ENCODE measurements at places on chromosomes 16 and 17.

DNA sequence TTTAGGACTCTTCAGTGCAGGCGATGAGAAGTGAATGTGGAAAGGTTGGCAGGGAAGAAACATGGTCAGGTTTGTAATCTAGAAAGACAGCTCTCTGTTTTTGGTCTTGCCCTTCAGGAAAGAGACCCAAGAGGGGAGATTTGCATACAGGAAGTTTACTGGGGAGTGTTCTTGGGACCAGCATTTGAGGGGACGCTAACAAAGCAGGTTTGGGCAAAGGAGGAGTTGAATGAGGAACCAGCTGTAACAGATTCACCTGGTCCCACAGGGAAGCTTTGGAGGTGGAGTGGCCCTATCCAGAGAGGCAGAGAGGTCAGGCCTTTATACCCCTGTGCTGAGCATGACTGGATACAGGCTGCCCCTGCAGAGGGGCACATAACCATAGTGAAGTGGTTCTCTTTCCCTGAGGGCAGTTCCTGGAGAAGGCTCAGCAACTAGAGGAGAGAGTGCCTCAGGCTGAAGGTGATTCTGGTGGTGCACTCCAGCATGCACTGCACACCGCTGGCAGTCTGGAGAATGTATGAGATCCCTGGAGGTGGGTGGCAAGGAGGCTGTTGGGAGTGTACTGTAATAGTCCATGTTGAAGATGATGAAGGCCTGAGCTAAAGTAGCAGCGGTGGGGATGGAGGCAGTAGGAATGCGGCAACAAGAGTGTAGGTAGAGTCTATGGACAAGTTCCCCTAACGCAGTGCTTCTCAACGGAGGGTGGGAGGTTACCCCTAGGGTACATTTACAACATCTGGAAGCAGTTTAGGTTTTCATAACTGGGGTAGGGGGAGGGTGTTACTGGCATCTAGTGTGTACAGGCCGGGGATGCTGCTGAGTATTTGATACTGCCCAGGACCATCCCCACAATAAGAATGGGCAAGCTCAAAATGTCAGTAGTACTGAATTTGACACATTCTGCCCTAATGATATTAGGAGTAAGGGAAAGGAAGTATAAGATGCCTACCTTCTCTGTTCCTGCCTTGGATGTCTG lies 37.2 kb downstream of the MAP2K6 start:
- no peaks in the 10 kb centered on the region for H3K27me3 ChIP-seq
- peak overlapping the region; percentile 29 for H3K27ac ChIP-seq
- peaks cover 3% of the 10 kb centered on the region for H3K36me3 ChIP-seq
- no peak overlapping the region for H3K4me3 ChIP-seq

- no peak overlapping the region for H3K4me3 ChIP-seq
- DNase-seq: no peak
- H3K36me3 ChIP-seq: no peaks in the 10 kb centered on the region
- peaks cover 2% of the 10 kb centered on the region for H3K4me1 ChIP-seq
- peaks cover 39% of the 10 kb centered on the region for H3K27me3 ChIP-seq
- no peak overlapping the region for H3K27ac ChIP-seq
These were observed 28.5 kb downstream of the MAF start for GRCh38 chr16:79571903-79572535.

DNA sequence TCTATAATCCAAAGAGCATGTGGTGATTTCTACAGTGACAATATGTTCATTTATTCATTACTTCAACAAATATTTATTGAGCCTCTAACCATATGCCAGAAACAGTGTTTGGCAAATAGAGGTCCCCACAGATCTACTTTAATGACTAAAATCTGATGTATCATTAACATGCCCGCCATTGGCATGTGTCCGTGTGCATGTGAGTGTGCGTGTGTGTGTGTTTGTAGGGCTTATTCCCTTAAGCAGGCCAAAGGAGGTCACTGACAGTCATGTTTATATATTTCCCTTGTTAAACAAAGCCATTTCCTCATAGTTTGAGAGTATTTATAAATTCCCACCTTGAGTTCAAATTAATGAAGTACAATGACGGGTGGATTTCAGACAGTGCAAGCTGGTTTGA lies 174.4 kb upstream of the IRX6 start:
- peaks cover 2% of the 10 kb centered on the region for H3K4me1 ChIP-seq
- H3K27me3 ChIP-seq: peaks cover 16% of the 10 kb centered on the region
- no peak overlapping the region for H3K4me3 ChIP-seq
- DNase-seq: no peak
- H3K36me3 ChIP-seq: no peaks in the 10 kb centered on the region

GRCh38 chr16:84680165-84680842 lies 19.5 kb upstream of the USP10 start:
- no peaks in the 10 kb centered on the region for H3K36me3 ChIP-seq
- H3K4me1 ChIP-seq: no peaks in the 10 kb centered on the region
- no peak overlapping the region for H3K4me3 ChIP-seq
- DNase-seq: no peak
- no peak overlapping the region for H3K27ac ChIP-seq
- peaks cover 32% of the 10 kb centered on the region for H3K27me3 ChIP-seq

DNA sequence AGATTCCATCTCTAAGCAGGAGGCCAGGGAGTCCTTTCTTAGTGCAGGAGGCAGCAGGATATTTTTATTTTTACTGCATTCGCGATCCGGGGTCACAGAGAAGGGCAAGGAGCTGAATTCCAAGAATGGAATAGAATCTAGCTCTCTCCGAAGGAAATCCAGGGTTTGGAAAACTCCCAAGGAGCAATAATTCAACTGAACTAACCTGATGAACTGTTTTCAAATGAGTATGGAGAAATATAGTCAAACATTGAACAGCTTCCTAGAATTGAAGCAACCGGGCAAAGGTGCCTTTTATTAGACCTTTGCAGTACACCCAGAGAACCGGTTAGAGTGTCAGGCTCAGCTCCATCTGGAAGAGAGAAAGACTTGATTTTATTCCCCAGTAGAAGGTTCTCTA lies 120.7 kb upstream of the MAF start:
- peaks cover 3% of the 10 kb centered on the region for H3K36me3 ChIP-seq
- DNase-seq: no peak
- H3K27ac ChIP-seq: no peak overlapping the region
- no peaks in the 10 kb centered on the region for H3K27me3 ChIP-seq
- no peak overlapping the region for H3K4me3 ChIP-seq

DNA sequence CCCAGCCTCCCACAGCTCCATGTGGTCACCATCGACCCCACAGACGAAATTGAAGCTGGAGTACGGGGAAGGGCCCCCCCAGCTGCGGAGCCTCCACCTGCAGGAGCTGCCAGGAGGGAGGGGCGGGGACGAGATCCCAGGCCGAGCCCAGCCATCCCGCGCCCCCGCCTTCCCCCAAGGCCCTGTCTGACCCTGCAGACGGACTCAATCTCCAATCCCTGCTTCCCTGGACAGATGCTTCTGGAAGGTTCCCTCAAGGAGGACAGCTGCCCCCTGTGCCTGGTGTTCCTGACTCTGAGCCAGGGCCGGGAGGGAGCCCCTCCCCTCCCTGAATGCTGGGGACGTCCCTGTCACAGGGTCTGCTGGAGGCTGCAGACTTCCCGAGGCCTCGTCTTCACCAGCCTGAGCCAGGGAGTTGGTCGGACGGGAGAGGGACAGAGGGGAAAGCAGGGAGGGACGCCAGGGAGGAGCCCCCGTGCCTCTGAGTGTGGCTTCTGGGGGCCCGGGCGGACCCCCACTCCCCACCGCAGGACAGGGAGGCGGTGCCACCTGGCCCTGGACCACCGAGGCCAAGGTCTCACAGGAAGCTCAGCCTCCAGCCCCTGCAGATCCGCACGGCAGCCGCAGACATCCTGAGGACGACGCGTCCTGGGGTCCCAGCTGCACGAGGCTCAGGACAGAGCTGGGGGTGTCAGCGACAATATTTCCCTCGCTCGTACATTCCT lies 21.3 kb upstream of the C1QTNF8 start:
- H3K36me3 ChIP-seq: no peaks in the 10 kb centered on the region
- H3K27ac ChIP-seq: no peak overlapping the region
- no peak overlapping the region for H3K4me3 ChIP-seq
- H3K4me1 ChIP-seq: peaks cover 8% of the 10 kb centered on the region
- DNase-seq: no peak

GRCh38 chr16:11203111-11203623 lies 52.8 kb downstream of the SOCS1 start:
- peaks cover 13% of the 10 kb centered on the region for H3K27me3 ChIP-seq
- H3K4me1 ChIP-seq: peaks cover 15% of the 10 kb centered on the region
- no peaks in the 10 kb centered on the region for H3K36me3 ChIP-seq
- no peak overlapping the region for H3K4me3 ChIP-seq
- no peak for DNase-seq

GRCh38 chr17:15967706-15968399 lies 22.9 kb downstream of the ADORA2B start:
- peaks cover 6% of the 10 kb centered on the region for H3K27me3 ChIP-seq
- no peak overlapping the region for H3K4me3 ChIP-seq
- no peaks in the 10 kb centered on the region for H3K36me3 ChIP-seq
- DNase-seq: no peak
- H3K4me1 ChIP-seq: peaks cover 16% of the 10 kb centered on the region
- H3K27ac ChIP-seq: peak overlapping the region; percentile 15

GRCh38 chr17:13888056-13888609 lies 181.2 kb upstream of the COX10 start:
- no peak overlapping the region for H3K4me3 ChIP-seq
- H3K27ac ChIP-seq: no peak overlapping the region
- no peak for DNase-seq
- peaks cover 17% of the 10 kb centered on the region for H3K4me1 ChIP-seq
- H3K27me3 ChIP-seq: no peaks in the 10 kb centered on the region

- H3K4me3 ChIP-seq: no peak overlapping the region
- H3K36me3 ChIP-seq: peaks cover 13% of the 10 kb centered on the region
- no peaks in the 10 kb centered on the region for H3K27me3 ChIP-seq
- H3K27ac ChIP-seq: no peak overlapping the region
- H3K4me1 ChIP-seq: no peaks in the 10 kb centered on the region
These were observed 10.6 kb downstream of the TNFAIP1 start for GRCh38 chr17:28346199-28346580.

- DNase-seq: no peak
- H3K27ac ChIP-seq: no peak overlapping the region
- no peak overlapping the region for H3K4me3 ChIP-seq
- H3K4me1 ChIP-seq: no peaks in the 10 kb centered on the region
- H3K27me3 ChIP-seq: no peaks in the 10 kb centered on the region
These were observed 24.0 kb downstream of the CYLD start for GRCh38 chr16:50765861-50766260.

GRCh38 chr17:42146911-42147607 lies 7.7 kb downstream of the RAB5C start:
- peaks cover 8% of the 10 kb centered on the region for H3K4me1 ChIP-seq
- no peak overlapping the region for H3K4me3 ChIP-seq
- no peaks in the 10 kb centered on the region for H3K27me3 ChIP-seq
- peaks cover 3% of the 10 kb centered on the region for H3K36me3 ChIP-seq
- H3K27ac ChIP-seq: peak overlapping the region; percentile 15

- peak overlapping the region; percentile 79 for H3K4me3 ChIP-seq
- H3K36me3 ChIP-seq: peaks cover 8% of the 10 kb centered on the region
- DNase-seq: no peak
- H3K4me1 ChIP-seq: peaks cover 23% of the 10 kb centered on the region
These were observed 539 bp upstream of the CKLF start for GRCh38 chr16:66551788-66552285.

DNA sequence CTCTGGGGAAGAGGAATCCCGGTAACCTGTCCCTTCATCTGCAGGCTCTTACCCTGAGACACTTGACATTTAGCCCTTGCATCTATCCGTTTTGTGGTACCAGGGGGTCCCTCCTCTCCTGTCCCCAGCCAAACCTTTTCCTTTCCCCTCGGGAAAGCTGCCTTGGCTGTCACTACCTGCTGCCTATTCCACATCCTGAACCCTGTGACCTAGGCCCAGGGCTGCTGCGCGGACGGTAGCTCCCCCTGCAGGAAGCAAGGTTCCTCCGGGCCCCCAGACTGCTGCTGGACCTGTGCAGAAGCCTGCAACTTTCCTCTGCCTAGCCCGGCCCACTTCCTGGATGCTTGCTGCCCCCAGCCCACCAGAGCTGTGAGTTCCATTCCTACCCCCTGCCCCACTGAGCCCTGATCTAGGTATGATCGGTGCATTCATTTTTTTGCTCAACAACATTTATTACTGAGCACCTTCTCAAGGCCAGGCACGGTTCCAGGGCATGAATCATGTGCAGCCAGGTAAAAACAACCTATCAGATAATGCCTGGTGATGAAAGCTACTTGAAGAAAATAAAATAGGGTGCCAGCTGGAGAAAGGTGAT lies 10.5 kb upstream of the ALDOA start:
- peak overlapping the region; percentile 64 for H3K4me3 ChIP-seq
- peak overlapping the region; percentile 13 for H3K27ac ChIP-seq
- no peak for DNase-seq
- no peaks in the 10 kb centered on the region for H3K27me3 ChIP-seq

DNA sequence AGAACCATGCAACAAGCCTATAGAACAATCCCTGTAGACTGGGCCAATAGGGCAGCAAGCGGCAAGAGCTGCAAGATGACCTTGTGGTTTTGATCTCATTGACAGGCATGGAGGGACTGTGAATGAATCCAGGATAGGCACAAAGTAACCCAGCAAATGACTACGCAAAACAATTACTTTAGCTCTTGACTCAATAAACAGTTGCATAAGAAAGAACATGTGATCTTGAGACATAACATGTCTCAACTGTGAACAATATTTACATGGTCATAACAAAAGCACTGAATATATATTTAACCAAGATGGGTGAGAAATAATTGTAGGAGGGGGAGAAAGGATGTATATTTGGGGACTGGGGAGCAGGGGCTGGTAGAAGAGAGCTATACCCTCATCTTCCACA lies 313.7 kb upstream of the CDH5 start:
- H3K36me3 ChIP-seq: no peaks in the 10 kb centered on the region
- no peaks in the 10 kb centered on the region for H3K4me1 ChIP-seq
- no peak for DNase-seq
- no peak overlapping the region for H3K4me3 ChIP-seq
- H3K27me3 ChIP-seq: peaks cover 9% of the 10 kb centered on the region

DNA sequence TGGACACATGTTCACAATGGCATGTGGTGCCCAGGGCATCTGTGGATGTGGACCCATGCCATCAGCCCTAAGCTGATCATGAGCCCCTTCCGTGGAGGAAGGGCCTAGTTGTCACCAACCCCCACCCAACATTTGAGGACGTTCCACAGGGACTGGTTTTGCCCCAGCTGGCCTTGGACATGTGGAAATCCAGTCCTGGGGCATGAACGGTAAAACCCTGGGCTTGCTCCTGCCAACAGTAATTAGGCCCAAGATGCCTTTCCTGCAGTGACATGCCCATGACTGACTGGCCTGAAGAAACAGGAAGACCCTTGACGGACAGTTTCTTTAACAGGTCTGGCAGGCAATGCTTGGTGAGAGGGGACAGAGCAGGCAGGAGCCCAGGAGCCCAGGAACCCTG lies 7.7 kb downstream of the TNS4 start:
- peaks cover 3% of the 10 kb centered on the region for H3K4me1 ChIP-seq
- H3K36me3 ChIP-seq: no peaks in the 10 kb centered on the region
- no peak overlapping the region for H3K4me3 ChIP-seq
- DNase-seq: no peak
- H3K27ac ChIP-seq: no peak overlapping the region

GRCh38 chr17:43104665-43105064 lies 20.5 kb downstream of the BRCA1 start:
- H3K27ac ChIP-seq: no peak overlapping the region
- H3K4me3 ChIP-seq: no peak overlapping the region
- peaks cover 5% of the 10 kb centered on the region for H3K36me3 ChIP-seq
- no peaks in the 10 kb centered on the region for H3K27me3 ChIP-seq

GRCh38 chr17:31381165-31381668 lies 10.3 kb upstream of the RAB11FIP4 start:
- no peaks in the 10 kb centered on the region for H3K27me3 ChIP-seq
- no peak overlapping the region for H3K4me3 ChIP-seq
- DNase-seq: no peak
- H3K36me3 ChIP-seq: peaks cover 7% of the 10 kb centered on the region
- no peak overlapping the region for H3K27ac ChIP-seq
- H3K4me1 ChIP-seq: no peaks in the 10 kb centered on the region

- H3K27ac ChIP-seq: no peak overlapping the region
- H3K36me3 ChIP-seq: no peaks in the 10 kb centered on the region
- H3K27me3 ChIP-seq: peaks cover 21% of the 10 kb centered on the region
- no peak for DNase-seq
These were observed 38.6 kb upstream of the TBX2 start for GRCh38 chr17:61361084-61361483.

Data from progenitor cell of endocrine pancreas (in vitro differentiated cells).